NCI-H460 (cell line): ENCODE measurements at places on chromosomes 7 and 10.

DNA sequence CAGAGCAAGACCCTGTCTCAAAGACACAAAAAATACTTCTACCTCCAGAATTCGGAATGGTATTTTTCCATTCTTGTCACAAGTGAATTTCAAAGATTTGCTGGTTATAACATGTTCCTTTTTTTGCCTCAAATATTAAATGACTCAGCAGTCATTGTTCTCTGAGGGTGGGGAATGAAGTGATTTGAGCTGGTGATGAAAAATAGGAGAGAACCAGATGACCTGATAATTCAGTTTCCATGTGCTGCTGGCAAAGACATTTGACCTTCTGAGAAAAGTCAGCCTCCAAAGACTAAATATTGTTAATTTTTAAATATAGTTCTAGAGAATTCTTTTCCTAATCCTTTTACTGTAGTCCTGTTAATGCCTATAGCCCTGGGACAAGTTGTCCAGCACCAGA is 78.9 kb downstream of the CACNB2 start:
- no peak for DNase-seq

DNA sequence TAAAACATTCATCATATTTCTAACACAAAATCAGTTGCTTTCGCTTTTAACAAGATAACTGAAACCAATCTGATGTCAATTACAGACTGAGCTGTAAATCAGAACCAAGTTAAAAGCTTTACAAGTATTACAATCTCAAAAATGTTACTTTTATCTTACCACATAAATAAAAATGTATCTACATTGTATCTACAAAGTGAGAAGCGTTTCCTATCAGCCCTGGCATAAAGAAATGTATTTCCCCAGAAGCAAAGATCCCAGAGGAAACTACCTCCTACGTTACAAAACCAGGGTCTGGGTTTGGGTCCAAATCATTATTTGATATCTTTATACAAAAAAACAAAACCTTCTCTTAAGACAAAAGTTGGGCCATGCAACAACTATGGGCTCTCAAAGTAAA is 2.6 kb downstream of the SMURF1 start:
- DNase-seq = no peak

GRCh38 chr7:151851145-151851751 is 25.7 kb downstream of the PRKAG2 start:
- DNase-seq = no peak

DNA sequence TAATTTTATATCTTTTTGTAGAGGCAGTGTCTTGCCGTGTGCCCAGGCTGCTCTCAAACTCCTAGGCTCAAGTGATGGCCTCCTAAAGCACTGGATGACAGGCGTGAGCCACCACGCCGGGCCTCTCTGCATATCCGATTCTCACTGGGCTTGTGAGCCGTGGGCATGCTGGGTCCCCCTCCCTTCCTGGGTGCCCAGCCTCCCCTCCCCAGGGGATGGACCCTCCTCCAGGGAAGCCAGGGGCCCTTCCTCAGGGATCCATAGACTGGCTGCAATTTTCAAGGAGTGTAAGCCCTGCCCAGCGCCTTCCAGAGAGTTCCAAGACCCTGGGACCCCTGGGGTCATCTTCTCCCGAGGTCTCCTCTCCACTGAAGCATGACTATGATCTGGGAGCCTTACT is 23.7 kb upstream of the ELFN1 start:
- DNase-seq = no peak

- no peak for DNase-seq
Observed at GRCh38 chr7:94562525-94562924, 52.9 kb downstream of the CASD1 start.

DNA sequence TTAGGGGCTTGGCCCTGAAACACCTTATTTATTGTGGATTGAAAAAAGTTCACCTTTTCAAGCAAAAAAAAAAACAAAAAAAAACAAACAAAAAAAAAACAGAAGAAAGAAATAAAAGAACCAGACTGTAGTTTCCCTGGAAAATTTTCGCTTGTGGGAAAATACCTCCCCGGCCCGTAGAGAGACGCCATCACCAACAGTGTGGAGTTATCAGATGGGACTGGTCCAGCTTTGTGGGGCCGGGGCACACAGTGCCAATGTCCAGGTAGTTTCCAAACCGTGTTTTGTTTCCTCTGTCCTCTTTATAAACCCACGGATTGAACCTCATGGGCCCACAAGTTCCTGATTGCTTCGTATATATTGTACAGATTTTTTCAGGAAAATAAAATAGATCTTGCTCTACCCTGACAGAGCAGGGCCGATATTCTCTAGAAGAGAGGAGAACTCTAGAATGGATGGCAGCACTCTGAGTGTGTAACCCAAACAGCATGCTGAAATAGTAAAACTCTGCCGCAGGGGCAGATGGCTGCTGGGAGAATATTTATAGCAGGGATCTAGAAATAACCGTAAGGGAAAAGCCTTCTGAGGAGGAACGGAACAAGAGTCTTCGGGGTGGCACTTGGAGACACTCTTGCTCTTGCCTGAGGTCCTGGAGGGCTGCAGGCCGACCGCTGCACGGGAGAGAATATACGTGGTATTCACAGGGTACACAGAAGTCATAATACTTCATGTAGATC is 241.0 kb downstream of the FRMD4A start:
- DNase-seq = no peak

- no peak for DNase-seq
Observed at GRCh38 chr10:131574707-131575430, 263.3 kb upstream of the TCERG1L start.

- no peak for DNase-seq
Observed at GRCh38 chr10:85791818-85792532, 574.6 kb downstream of the GRID1 start.

GRCh38 chr7:8125680-8126444 is 136.1 kb downstream of the ICA1 start:
- no peak for DNase-seq

DNA sequence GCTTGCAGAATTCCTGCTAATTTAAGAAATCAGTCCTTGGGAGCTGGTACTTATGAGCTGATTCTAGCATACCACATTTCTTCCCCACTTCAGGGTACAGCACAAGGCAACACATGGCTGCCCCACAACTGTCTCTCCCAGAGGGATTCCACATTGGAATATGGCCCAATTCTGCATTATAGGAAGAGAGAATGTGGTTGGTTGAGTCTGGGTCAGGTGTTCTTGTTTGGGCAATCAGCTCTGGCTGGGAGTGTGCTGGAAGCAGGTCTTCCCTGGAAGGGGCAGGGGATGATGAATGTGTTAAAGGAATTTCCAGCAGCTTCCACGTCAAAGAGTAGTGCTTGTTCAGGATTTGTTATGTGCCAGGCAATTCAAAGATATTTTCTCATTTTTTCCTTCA is 95.7 kb downstream of the BUB3 start:
- no peak for DNase-seq

- DNase-seq = no peak
Observed at GRCh38 chr7:20741801-20742200, 44.9 kb downstream of the SP8 start.

GRCh38 chr10:124266468-124267230 is 152.1 kb downstream of the OAT start:
- no peak for DNase-seq

DNA sequence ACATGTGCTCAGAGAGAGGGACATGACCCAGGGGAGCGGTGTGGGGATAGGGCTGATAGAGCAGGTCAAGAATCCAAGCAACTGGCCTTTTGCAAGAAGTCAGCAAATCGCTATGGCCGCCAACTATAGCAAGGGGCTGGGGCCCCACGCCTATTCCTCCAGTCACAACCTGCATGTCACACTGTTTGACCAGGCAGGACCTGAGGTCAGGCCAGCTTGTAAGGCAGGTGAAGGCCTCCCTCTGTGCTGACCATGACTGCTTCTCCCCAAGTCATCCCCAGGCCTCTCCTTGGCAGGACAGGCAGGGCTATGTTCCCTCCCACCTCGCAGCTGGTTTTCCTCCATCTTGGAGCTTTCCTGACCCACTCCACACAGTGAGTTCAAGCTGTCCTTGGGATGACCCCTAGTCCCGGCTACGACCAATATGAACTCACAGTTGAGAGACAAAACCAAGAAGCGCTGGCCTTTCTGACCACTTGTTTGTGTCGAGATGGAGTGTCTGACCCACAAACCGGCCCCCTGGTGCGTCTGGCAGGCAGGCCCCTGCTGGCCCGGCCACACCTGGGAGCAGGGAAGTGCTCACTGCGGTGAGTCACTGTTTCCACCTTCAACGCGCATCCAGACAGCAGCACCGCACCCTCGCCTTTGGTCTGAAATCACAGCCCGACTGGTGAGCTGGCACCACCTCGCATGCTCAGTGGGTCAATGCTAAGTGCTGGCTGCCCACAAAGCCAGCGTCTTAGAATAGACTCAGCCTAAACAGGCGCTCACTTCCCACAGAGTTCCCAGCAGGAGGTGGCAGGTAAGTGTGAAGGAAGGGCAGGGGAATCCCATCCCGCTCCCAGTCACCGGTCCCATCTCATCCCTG is 81.4 kb downstream of the VWA2 start:
- DNase-seq = no peak

GRCh38 chr7:94250987-94251386 is 143.7 kb upstream of the COL1A2 start:
- DNase-seq = no peak
